Hematopoietic multipotent progenitor cell treated with erythropoietin and hydrocortisone succinate and interleukin-3 and kit ligand, for 6 days (in vitro differentiated cells): ENCODE measurements at places on chromosomes 6 and 20.

GRCh38 chr6:36946526-36946925 is 8.0 kb upstream of the PI16 start:
- DNase-seq: no peak

- no peak for DNase-seq
Measured at GRCh38 chr20:48425817-48426612, 401.8 kb downstream of the PREX1 start.

DNA sequence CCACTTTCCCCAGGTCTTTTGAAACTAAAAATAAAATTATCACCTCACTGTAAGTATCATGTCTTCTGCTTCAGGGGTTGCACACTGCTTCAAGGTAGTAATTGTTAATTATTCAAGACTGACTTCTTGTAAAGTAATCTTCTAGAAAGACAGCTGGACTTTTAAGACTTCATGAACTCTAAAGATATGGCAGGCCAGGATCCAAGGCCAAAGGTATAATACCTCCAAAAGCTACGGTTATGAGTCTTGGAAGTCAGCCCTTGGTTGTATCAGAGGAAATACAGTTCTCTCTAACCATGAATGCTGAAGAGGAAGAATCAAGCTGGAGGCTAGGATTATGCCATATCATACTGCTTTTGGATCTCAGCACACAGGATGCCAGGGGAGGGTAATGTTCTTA is 1346.8 kb upstream of the GJE1 start:
- DNase-seq: no peak

GRCh38 chr6:36370638-36371037 is 16.8 kb downstream of the ETV7 start:
- no peak for DNase-seq

- no peak for DNase-seq
Measured at GRCh38 chr6:119002069-119002468, 67.1 kb upstream of the MCM9 start.

DNA sequence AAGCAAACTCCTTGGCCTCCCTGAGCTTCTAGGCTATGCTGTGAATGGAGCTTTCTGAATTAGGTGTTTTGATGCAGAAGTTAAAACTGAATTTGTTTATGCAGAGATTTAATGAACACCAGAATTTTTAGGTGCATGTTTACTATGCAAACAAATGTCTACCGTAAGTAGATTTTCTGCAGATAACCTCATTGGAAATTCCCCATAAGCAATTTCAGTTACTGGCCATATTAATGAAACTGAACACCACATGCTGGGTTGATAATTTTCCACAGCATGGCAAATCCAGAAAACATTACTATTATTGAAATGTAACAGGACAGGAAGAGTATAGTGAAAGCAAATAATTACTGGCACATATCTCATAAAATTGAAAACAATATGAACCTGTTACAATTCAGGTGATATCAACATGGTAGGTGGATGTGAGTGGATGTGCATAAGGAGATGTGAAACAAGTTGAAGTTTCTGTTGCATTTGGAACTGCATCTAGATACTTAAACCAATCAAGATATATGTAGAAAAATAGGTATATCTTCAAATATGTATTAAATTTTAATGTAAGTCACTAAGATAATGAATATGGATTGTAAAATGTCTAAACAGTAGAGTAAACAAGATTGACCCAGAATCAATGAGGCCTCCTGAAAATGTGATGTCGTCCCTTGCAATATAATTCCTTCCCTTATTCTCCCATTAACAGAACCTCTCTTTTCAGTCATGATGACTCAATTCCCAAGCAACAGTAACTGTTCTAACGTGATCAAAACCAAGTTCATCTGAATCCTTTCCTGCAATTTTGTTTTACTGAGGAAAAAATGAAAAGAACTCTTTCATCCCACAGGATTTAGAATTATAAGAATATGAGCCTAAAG is 11.0 kb downstream of the PTCHD4 start:
- DNase-seq: no peak

- no peak for DNase-seq
Measured at GRCh38 chr20:5181958-5182357, 55.1 kb downstream of the CDS2 start.

DNA sequence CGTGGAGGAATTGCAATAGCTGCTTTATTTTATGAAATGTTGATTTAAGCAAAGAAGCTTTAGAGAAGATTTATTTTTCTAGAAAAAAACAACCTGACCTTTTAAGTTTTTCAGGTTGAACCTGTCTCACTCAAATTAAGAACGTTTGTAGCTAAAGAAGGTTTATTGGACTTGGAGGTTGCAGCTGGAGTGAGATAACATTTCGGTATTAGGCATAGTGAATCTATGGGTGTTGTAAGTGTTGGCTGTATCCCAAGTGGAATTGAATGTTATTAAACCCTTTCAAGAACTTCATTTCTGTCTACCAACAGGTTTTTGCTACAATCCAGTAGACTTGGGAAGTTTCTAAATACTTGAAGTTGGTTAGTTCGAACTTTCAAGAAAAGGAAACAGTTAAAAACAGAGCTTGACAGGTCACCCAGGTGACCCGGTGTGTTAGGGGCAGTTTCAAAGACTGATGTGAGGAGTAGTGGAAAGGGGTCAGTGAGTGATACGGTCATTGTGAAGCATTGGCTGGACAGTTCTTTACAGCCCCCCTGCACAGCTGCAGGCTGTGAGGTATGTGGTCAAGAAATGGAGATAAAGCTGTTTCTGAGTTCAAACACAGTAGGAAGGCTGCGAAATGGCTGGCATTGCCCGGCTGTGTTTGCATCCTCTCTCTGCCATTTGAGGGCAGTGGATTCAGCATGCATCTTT is 2.4 kb upstream of the TBCC start:
- peak; percentile 71 for DNase-seq

DNA sequence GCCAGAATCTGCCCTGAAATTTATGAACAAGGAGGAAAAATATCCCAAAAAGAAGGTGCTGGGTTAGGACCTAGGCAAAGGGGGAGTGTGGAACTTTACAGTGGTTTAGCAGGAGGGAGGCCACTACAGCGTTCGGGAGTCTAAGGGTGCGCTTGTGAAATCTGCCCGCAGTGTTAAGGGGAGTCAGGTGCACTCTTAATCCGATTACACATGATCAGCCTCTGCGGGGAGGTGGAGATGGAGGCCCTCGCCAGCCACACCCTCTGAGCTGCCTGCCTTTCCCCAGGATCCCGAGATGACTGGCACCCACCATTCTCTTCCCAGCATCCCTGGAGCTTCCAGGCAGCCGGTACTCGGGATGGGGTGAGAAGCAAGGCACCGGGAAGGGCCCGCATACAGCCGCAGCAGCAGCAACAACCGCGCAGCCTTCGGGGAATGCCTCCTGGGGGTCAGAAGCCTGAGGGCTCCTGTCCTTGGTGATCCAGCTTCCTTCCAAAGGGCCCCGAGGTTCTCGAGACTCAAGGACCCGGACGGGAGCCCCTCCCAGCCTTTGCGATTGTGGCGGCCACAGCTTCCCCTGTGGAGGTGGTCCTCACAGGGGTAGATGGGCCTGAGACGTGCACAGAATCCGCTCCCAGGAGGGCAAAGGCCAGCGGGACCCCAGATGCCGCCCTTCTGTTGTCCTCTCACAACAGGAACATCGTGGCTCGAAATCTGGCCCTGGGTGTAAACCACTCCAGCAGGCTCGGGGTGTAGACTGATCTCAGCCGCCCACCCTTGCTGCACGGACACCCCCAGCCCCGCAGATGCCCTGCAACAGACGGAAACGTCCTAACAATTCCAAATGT is 57.3 kb upstream of the CST7 start:
- no peak for DNase-seq
